Choroid plexus epithelial cell (primary cell): ENCODE measurements at places on chromosomes 2 and 18.

GRCh38 chr2:41722668-41723369, 325.0 kb upstream of the PKDCC start:
- peak; percentile 94 for DNase-seq

DNA sequence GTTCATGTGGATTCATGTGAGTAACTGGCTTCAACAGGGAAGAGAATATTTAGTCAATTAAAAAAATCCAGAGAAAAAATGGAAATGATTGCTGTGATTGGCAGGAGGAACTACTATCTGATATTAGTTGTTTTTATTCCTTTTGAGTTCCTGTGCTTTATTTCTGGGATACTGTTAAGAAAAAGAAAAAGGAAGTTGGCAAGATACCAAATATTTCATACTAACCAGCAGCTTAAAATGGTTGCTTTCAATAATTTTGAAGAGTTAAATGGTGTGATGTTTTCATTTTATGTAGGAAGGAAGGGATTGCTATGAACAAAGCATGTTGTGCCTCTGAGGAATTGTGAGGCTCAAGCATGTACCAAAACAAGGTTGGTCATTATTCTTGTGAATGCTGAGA, 8.1 kb upstream of the MTX2 start:
- no peak for DNase-seq

DNA sequence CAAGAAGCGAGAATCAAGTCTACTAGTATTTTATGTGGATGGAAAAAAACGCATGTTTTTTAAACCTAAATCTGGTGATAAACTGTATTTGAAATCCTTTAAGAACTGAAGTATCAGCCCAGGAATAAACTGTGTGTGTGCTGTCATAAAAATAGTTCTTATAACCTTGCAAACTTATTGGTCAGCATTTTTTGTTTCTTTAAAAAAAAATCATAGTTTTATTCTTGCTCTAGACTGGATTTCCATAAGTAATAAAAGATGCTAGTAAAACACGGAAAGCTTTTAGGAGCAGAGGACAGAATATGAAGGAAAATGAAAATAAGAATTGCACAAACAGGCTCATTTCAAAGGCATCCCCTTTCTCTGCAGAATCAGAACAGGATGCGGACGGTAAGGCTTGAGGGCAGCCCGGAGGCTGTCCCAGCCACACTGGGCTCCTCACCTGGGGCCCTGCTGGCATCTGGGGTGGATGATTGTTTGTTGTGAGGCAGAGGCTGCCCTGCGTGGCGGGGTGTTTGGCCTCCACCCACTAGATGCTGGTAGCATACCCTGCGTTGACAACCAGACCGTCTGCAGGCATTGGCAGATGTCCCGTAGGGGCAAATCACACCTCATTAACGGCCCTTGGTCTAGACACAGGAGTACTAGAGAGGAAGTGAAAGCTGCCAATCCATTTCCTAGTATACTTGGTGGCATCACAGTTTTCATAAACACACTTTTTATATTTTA, 52.5 kb downstream of the MBP start:
- no peak for DNase-seq

DNA sequence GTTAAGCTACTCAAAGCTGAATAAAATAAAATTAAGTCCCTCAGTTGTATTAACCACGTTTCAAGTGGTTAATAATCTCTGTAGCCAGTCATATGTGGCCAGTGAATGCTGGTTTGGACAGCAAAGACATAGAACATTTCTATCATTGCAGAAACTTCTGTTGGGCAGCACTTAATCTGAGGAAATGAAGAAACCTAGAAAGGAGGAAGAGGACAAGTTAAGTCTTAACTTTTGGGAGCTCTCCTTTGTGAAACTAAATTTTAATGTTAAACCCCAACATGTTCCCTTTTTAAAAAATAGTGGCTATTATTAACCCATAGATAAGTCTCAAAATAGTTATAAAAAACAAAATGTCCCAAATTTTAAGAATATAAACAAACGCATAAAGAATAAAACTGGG, 421.3 kb downstream of the ARHGAP15 start:
- DNase-seq, result no peak

- no peak for DNase-seq
Observed at GRCh38 chr2:32838949-32839348, 107.8 kb upstream of the LTBP1 start.

- DNase-seq, result no peak
Observed at GRCh38 chr2:197242719-197243118, 67.9 kb downstream of the ANKRD44 start.

DNA sequence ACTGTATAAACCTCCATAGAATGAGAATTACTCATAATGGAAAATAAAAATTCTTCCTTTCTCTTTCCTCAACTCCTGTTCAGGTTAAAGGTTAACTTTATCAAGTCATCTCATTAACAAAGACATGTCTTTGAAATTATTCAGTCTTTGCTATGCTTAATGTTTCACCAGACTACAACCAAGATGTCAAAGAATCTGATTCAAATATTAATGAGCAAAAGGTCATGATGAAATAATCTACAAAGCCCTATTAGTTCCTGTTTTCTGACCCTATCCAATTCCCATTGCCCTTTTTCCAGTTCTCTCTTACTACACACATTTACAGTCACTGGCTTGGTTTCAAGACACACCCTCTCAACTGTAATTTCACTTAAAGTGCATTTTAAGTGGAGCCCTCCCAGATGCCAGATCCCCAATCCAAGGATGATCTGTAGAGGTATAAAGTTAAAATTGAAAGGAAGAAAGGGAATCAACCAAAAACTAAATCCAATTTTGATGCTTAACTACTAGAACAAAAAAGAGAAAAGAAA, 246.9 kb upstream of the CYP26B1 start:
- DNase-seq, result no peak

DNA sequence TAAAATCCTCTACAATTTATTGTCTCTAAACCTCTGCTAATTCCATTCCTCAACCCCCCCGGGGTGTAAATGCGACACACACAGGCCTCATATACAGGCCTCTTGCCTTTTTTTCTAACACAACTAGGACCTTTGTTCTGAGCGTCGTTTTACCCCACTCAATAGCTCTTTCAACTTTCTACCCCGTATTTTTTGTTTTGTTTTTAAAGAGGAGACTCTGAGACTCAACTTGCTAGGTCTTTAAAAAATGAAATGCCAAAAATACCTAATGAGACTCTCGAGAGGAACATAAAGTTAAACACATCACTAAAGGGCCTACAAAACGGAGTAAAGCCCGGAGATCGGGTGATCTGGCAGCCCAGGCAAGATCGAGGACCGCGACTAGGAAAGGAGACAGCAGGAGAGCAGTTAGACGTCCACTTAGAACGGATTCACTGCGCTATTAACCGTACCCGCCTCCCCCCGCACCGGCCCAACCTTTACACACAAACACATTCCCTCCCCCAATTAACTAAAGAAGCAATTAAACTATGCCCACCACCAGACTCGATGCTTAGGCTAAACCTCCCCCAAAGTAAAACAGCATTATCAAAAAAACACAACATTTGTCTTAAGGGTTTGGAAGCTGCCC, 1.7 kb downstream of the TRIP12 start:
- DNase-seq, result peak; percentile 41

DNA sequence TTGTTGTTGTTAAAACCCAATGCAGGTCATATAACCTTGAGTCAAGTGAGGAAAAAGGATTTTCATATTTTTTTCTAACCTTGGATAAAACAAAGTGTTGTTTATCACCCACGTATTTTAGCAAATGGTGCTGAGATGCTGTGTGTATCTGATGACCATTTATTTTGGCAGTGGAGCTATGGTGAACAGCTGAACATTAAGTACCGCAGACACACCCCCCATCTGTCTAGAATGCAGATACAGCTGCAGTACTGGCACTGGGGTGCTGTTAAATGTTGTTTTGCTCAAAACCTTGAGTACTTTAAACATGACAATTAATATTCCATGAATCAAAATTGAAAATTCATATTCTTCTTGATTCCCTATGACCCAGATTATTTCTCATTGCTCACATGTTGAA, 773.3 kb upstream of the SLC39A10 start:
- no peak for DNase-seq

DNA sequence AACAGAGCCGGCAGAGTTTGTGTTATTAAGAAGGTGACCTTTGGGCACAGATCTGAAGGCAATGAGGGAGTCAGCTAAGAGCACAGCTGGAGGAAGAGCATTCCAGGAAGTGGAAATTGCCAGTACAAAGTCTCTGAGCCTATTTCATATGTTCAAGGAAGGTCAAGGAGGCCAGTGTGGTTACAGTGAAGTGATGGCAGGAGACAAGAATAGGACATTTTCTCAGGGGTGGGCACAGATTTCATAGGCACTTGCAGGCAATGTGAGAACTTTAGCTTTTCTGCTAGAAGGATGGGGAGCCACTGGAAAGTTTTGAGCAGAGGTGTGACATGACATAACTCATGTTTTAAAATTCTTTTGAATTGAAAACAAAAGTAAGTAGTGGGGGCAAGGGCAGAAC, 50.3 kb downstream of the ARHGAP25 start:
- no peak for DNase-seq

GRCh38 chr2:237487496-237487895, 445 bp downstream of the MLPH start:
- no peak for DNase-seq

GRCh38 chr2:9142551-9143263, 63.9 kb upstream of the ASAP2 start:
- peak; percentile 87 for DNase-seq

DNA sequence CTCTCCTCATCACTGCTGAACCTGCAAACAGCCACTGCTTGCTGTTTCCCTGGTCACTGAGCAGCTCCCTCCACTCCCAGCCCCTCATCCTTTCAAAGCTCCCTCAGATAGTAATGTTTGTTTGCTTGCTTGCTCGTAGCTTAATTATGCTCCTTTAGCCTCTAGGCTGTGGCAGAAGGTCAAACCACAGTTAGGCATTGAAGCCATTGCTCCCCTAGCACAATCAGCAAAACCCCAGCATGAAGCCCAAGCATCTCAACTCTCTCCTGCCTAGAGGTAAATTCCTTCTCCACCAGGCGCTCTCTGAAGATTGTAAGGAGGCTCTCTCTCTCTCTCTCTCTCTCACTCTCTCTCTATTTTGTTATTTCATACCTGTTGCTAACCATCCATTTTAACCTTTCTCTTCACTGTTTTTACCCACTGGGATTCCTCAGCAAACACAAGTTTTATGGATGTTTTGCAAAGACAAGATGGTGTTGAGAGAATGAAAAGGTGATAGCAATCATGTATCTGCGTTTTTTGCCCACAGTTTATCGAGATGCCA, 135.9 kb upstream of the HNRNPA3 start:
- no peak for DNase-seq

DNA sequence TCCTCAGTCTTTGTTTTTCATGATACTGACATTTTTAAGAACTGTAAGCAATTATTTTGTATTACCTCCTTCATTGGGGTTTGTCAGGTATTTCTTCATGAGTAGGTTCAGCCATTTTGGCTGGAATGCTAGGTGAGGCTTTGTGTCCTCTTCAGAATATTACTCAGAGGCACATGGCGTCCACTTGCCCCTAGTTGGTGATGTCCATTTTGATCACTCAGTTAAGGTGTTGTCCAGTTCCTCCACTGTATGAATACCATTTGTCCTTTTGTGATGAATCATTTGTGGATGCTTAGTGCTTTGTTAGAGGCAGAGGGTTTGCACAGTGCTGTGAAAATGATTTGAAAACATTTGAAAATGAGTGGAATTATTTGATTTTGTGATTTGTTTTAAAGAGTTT, 4.7 kb downstream of the IL1RL2 start:
- DNase-seq, result no peak

GRCh38 chr18:49479381-49480137, 7.5 kb downstream of the C18orf32 start:
- DNase-seq, result no peak

DNA sequence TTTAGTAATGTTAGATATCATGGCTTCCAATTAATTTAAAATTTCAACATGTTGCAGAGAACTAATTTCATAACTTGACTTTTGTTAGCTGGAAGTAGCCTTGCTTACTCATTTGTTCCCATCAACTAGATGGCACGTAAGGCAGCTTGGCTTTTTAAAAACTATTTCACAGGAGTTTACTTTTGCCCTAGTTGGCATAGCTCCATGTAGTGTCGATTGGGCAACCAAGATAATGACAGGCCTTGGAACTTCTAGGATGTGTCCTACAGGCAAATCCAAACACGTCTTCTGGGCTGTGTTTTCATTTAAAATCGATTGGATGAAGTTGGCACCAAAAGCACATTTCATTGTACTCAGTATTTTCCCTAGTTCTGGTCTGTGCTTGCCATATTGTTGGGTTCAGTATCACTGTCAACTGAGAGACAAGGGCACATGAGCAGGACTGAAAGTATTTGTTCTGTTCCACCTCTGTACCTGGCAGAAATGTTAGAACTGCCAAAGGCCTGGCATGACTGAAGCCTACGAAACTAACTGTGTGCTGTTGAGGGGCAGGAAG, 29.4 kb downstream of the HADHB start:
- peak; percentile 97 for DNase-seq

GRCh38 chr2:241560883-241561474, 2.4 kb downstream of the BOK start:
- DNase-seq, result no peak

GRCh38 chr2:144597894-144598593, 78.1 kb upstream of the ZEB2 start:
- no peak for DNase-seq

DNA sequence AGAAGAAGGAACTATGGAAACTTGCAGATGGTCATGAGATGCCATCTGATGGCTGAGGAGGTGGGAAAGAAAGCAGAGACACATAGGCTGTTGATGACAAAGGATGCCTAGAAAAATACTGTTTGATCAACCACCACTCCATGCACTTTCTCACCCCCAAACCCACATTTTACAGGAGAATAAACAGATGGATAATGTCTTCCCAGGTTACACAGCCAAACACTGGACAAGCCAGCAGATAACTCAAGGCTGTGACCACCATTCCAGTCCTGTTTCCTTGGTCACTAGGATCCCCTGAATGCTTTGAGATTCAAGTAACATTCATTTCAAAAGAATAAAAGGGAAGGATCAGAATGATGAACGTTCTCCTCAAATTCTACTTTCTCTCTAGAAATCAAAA, 733.0 kb upstream of the SOX11 start:
- no peak for DNase-seq

- DNase-seq, result peak; percentile 51
Observed at GRCh38 chr2:170895023-170895757, 33.9 kb upstream of the GORASP2 start.

- no peak for DNase-seq
Observed at GRCh38 chr2:203871371-203871983, 3.9 kb downstream of the CTLA4 start.

DNA sequence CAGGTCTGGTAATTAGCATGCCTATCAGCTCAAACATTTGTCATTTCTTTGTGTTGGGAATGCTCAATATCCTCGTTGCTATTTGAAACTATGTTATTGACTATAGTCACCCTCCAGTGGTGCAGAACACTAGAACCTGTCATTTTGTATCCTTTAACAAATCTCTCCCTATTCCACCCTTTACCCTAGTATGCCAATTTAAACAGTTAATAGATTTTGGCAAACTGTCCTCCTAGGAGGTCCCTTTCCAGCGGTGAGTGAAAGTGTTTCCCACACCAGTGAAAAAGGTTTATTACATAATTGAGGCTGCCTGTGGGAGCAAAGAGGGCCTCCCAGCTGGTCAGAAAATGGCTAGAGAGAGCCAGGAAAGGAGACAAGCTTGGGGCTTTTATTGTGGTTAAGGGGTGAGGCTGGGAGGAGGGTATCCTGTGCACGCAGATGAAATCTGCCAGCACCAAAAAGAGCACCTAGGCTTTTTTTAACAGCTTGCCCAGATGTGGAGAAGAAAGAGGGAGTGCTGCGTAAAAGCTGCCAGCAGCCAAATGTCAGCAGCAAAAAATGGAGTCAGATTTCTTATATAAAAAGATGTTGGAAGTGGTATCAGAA, 1.8 kb upstream of the DRC1 start:
- no peak for DNase-seq

- DNase-seq, result no peak
Observed at GRCh38 chr2:5315512-5315911, 376.7 kb upstream of the SOX11 start.
